ENCODE measurements at places on chromosomes 4 and X. TPM values are rescaled to one million over a fixed set of nuclear protein-coding genes. Genes with fewer than 3 reads are reported as not detected.
A peak's percentile ranks its signal among the peaks of the same experiment; 100 is the strongest.

GRCh38 chr4:122705009-122705408, 27.5 kb upstream of the BBS12 start:
- DNase-seq, result no peak

DNA sequence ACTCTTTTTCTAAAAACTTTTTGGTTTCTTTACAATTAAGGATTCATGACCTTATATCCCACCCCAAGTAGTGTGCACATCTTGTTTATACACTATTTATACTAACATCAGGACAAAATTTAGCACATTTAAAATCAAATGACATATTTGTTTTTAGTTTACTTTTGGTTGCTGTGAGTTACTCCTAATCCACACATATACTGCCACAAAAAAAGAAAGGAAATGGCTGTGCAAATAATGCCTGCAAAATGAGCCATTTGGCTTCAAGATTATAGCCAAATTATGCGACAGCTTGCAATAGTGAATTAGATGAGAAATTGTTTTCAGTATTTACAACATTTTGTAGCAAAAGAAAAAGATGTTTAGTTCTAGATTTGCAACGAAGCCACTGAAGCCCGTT, 10.4 kb upstream of the ARHGEF38 start:
- no peak for DNase-seq

GRCh38 chr4:957231-957580, 16.2 kb downstream of the DGKQ start:
- DNase-seq, result peak; percentile 1

VSIG4 gene
- total RNA-seq, result 40.8 TPM

DNA sequence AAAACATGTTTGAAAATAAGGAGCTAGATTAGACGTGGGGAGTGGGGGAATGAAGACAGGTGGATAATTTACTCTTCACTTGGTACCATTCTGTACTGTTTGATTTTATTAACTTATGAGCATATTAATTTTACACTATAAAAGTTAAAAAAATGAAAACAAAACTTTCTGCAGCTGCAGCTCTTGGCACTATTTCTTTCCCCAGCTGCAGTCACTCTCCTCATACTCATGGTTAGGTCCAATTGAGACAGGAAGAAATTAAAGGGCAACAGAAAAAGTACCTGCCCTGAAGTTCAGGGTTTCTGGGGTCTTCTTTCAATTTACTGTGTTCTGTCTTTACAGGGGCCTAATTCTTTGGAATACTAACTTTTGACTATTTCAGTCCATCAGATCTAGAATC, 15.4 kb downstream of the MAD2L1 start:
- DNase-seq, result no peak

GRCh38 chrX:124212622-124213021, 119.8 kb upstream of the TEX13D start:
- DNase-seq, result no peak

GRCh38 chrX:9467751-9468150, 2.9 kb downstream of the TBL1X start:
- DNase-seq, result no peak

GRCh38 chr4:122450847-122451246, 5.7 kb downstream of the IL2 start:
- no peak for DNase-seq

GRCh38 chr4:160611181-160611580, 1508.3 kb downstream of the RAPGEF2 start:
- no peak for DNase-seq

GRCh38 chrX:37726346-37726745, 40.8 kb downstream of the XK start:
- DNase-seq, result no peak

DNA sequence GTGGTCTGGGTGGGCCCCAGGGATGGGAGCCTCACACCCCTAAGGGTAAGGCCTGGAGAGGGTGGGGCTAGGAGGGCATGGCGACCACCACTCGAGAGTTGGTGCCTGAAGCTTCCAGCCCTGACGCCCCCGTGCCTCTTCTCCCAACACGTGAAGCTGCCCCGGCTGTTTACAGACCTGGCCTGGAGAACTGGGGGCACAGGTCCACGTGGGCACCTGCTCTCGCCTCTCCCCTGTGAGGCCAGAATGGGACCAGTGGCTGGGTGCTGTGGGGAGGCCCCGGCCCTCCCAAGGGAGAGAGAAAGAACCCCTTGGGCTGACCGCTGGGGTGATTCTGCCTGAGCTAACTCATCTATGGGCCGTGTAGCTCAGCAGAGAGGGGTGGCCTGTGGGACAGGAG, 15.5 kb downstream of the NAT8L start:
- no peak for DNase-seq

GRCh38 chr4:123352240-123352945, 44.2 kb upstream of the SPRY1 start:
- no peak for DNase-seq

ARMCX5 gene
- total RNA-seq, result 3.5 TPM

- DNase-seq, result no peak
These were observed 137.1 kb downstream of the RELL1 start for GRCh38 chr4:37549041-37549440.

KLHL4 gene
- total RNA-seq, result not detected

DNA sequence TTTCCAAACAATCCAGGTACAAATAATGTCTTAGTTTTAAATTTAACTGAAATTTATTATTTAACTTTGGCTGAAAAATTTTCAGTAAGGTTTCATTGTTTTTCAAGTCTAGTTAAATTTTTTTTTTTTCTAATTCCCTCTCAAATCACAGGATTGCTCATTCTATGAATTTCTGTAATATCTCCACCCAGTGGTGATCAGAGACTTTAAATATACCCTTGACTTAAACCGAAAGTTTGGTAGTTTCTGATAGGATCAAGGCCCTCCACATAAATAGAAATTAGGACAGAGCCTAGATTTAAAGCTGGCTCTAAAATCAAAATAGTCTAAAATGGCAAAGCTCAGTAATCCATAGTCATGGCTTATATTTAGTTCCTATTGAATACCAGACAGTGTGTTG, 175.4 kb downstream of the TBCK start:
- DNase-seq, result no peak

GRCh38 chr4:2186133-2186864, 55.6 kb downstream of the HAUS3 start:
- peak; percentile 70 for DNase-seq

EREG gene
- not detected for total RNA-seq

RHOH gene
- 1.3 TPM for total RNA-seq

- no peak for DNase-seq
These were observed 18.3 kb upstream of the STX18 start for GRCh38 chr4:4560136-4560535.

PPP4R3C gene
- total RNA-seq, result not detected

GRCh38 chr4:4862071-4862551, 2.6 kb downstream of the MSX1 start:
- DNase-seq, result no peak

DNA sequence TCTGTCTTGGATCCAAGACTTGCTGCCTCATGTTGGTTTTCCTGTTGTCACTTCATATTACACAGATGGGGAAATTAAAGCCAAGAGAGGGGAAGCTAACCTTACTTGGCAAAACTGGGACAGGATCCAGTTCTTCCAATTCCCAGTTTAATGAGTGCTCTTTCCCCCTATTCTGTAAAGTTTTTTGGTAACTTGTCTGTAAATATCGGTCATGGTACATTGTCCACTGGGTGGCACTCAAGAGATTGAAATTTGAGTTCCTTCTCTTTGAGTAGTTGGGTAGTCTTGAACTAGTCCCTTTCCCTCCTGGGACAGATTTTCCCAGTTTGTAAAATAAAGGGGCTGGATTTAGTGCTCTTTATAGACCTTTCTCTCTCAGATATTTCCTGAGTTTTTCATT, 12.4 kb upstream of the EOLA2 start:
- peak; percentile 62 for DNase-seq

WDFY3 gene
- total RNA-seq, result 45.6 TPM

DNA sequence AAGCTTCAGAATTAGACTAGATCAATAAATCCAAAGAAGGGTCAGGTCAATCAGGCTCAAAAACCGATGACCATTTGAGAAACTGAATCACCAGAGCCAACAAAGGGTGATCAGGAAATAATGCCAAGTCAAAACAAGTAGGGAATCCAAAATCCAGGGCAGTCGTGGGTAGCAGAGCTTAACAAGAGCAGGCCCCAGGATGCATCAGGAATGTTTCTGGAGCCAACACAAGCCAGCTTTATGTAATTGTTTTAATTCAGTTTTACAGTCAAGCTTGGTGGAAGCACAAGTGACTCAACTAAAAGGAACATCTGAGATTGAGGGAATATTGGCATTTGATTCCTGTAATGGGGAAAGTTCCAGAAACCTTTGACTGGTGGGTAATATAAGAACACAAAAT, 237.9 kb upstream of the EDA2R start:
- no peak for DNase-seq

LUZP4 gene
- not detected for total RNA-seq

KIAA1210 gene
- total RNA-seq, result not detected

- no peak for DNase-seq
These were observed 244.5 kb downstream of the SCFD2 start for GRCh38 chr4:53121264-53121865.

ATP1B4 gene
- total RNA-seq, result not detected

IL13RA1 gene
- total RNA-seq, result 41.4 TPM

ANXA3 gene
- 156 TPM for total RNA-seq

LDOC1 gene
- 0.89 TPM for total RNA-seq

GAGE12H gene
- total RNA-seq, result not detected
